ENCODE measurements at places on chromosomes 3 and 15.

DNA sequence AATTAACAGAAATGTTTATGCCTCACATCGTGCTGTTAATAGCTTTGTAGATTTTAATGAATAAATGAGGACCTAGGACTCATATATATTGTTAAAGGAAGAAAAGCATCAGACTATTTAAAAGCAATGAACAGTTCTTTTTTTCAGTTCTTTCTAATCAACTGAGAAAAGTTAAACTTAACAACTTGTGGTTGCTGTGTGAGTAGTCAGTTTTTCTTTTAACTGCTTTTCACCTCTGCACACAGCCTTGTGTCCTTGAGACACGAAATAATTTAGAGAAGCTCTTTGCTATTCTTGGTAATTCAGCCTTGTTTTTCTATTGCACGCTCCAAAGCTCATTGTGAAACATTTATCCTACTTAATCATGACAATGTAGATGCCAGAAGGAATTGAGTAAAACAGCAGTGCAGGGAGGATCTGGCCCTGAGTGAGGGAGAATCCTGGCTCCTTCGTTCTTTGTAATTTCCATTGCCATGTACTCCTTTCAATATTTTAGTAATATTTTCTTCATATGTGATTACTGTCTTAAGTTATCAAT is 499.0 kb downstream of the PYDC2 start:
- DNase-seq, result no peak

GRCh38 chr3:126646674-126647073 is 8.2 kb downstream of the TXNRD3 start:
- no peak for DNase-seq

GRCh38 chr3:137110392-137110996 is 152.7 kb downstream of the IL20RB start:
- no peak for DNase-seq

GRCh38 chr15:64044300-64045100 is 1.8 kb downstream of the DAPK2 start:
- no peak for DNase-seq

DNA sequence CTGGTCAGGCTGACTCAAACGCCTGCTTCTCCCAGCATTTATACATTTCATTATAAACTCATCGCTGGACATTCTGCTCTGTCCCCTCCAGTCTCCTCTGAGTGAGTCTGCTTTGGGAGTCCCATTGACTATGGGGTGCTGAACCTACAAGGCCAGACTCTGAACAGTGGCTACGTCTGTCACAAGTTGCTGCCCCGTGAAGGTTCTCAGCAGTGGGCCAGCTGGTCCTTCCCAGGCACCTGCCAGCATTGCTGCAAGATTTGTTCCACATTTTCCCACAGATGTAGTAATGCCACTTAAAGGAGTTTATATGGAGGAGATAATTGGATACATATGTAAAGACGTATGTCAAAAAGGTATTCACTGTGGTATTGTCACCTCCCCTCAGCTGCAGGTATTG is 72.7 kb upstream of the ATP13A3 start:
- DNase-seq, result no peak

DNA sequence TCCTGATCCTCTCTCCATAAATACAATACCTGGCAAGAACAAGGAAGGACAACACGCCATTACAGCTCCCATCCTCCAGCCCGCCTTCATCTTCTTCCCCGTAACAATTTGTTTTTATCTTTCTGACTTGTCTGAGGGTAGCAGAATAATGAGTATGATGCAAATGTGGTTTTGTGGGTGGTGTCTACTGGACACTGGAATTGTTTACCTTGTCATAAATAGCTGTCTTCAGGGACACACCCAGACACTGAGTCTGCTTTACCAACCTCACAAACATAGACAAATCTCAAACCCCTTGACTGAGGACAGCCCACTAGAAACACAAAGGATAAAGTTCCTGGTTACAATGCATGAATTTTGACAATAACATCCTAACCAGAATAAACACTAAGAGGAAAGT is 13.4 kb downstream of the WDR72 start:
- no peak for DNase-seq
